ENCODE measurements at places on chromosomes 6 and 20.

DNA sequence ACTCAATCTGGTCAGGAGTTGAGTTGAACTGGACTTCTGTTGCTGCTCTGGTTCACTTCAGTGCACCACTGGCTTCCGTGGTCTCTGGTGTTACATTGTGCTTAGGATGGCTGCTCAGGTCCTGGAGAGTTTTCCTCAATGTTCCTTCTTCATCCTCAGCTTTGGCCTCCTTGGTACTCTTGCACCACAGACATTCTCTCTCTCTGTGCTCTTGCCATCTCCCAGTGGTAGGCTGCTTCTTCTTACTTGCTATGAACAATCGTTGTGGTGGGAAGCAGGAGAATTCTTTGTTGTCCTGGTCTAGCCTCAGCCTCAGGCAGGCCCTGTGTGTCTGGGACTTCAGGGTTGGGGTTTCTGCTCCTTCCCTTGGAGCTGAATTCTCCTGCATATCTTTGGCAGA is 14.5 kb upstream of the DUSP22 start:
- no peak for DNase-seq

DNA sequence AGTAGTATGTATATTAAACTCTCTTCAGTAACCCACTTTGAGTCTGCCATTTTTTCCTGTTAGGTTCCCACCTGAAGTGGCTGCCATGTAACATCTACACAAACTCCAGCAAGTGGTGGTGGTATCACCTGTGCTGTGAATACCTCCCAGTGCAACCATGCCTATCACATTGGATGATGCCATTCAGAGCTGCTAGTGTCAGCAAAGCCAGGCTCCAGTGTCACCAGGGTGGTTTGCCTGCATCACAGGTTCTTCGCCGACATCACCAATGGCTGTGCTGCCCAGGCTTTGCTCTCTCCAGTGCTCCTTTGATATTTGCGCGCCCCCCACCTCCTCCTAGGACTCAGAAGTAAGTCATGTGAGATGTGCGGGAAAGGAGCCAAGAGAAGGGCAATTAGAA is 162.6 kb upstream of the FOXA2 start:
- no peak for DNase-seq

DNA sequence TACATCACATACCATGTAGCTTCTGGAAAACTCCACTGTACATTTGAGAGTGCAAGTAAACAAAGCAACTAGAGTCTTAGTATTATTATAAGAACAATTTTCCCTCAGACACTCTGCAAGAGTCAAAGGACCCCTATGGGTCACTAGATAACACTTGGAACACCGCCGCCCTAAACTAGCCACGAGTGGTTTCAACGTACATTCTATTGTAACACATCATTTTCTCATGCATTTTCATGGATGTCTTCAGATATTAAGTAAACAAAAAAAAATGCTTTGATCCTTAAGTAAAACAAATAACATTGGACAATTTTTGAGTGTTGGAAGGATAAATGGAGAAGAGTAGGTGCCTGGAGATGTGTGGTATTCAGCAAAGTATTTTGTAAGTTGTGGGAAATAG is 3.2 kb upstream of the RNF146 start:
- DNase-seq = no peak

DNA sequence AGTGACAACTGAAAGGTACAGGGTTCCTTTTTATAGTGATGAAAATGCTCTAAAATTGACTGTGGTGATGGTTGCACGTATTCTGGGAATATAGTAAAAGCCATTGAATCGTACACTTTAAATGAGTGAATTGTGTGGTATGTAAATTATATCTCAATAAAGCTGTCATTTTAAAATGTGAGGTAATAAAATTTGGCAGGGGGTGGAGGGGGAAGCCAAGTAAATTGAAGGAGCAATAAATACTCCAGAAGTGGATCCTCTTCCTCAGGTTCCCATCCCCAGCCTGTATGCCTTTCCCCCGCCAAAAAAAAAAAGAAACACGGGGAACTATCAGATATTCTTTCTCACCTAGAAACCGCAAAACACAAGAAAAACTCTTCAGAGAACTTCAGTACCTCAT is 161.4 kb downstream of the MTFR2 start:
- DNase-seq = no peak

GRCh38 chr20:8778387-8778786 is 290.5 kb upstream of the PLCB4 start:
- no peak for DNase-seq

DNA sequence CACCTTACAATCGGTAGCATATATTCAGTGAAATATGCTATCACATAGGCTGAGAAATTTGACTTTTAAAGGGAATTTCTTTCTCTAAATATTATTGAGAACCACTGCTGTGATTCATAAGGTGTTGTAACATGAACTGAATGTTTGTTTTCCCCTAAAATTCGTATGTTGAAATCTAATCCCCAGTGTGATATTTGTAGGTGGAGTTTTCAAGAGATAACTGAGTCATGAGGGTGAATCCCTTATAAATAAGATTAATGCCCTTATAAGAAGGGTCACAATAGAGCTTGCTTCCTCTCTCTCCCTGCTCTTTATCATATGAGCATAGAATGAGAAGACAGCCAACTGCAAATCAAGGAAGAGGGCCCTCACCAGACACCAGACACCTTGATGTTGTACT is 64.8 kb downstream of the LMBRD1 start:
- DNase-seq = no peak

- no peak for DNase-seq
Measured at GRCh38 chr6:125054331-125054730, 92.1 kb downstream of the RNF217 start.

- no peak for DNase-seq
Measured at GRCh38 chr6:169215201-169215681, 38.4 kb downstream of the THBS2 start.

- DNase-seq = no peak
Measured at GRCh38 chr6:20686142-20686541, 151.9 kb downstream of the CDKAL1 start.

DNA sequence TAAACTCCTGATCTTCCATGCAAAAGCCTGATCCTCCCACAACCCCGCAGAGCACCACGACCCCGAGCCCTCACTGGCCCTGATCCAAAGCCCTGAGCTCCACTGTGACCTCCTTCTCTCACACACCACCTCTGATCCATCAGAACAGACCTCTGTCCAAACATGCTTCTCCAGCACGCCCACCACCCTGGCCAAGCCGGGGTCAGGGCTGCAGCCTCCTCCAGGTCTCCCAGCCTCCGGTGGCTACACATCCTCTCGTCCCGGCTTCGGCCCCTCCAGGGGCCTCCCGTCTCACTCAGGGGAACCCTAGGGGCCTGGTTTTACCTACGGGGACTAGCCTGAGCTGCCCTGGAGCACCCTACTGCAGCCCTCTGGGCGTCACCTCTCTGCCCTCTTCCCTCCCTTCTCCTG is 49.1 kb downstream of the FOXF2 start:
- DNase-seq = no peak

- DNase-seq = no peak
Measured at GRCh38 chr6:114735025-114735735, 392.4 kb upstream of the HS3ST5 start.

DNA sequence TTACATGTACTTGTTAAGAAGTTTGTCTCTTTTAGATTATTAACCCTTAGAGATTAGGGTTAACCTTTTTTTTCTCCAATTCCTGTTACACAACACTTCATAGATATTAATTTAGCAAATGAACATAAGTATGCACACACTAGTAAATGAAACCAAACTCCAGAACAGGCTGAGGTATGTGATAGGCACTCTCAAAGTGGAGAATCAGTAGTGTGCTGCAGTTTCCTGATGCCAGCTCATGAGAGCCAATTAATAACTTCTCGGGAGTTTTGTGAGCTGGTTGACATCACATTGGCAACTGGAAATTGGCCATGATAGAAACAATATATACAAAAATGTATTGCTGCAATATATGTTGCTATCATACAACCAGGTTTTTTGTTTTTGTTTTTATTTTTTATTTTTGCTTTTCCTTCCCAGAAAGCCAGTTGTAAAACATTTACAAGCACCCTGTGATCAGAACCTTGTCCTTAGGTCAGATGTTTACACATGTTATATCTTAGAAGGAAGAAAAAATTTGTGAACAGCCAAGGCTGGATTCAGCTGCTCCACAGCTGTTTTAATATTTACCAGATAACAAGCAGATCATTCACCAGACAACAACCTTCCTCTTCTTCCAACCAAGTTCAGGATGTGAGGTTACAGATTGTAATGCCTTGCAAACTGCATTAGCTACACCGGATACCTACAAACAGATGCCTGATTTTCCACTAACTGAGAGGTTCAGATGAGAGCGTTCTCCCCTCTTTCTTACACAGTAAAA is 42.4 kb upstream of the ECHDC1 start:
- DNase-seq = no peak

GRCh38 chr6:150622941-150623874 is 23.5 kb downstream of the PLEKHG1 start:
- no peak for DNase-seq

DNA sequence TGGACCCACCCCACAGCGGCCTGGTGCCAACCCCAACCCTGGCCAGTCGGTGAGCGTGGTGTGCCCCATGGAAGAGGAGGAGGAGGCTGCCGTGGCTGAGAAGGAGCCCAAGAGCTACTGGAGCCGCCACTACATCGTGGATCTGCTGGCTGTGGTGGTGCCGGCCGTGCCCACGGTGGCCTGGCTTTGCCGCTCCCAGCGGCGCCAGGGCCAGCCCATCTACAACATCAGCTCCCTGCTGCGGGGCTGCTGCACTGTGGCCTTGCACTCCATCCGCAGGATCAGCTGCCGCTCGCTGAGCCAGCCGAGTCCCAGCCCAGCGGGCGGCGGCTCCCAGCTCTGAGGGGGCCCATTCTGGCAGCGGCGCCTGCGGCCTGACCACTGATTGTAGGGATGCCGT is 23.2 kb downstream of the SDCBP2 start:
- no peak for DNase-seq

DNA sequence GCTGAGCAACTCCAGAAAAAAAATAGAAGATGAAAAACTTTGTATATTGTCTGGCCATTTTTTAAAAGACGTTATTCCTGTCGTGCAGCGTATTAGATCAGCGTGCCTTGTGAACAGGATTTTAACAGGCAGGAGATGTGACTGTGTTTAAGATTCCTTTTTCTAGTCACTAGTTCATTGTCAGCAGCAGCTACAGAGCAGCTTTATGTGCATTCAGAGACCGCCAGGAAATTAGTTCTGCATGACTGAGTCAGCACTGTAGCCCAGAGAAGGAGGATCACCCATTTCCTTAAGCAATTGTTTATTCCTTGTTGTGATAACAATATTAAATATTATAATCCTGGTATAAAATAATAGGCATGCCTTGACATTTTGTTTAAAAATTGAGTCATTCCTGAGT is 75.4 kb upstream of the ADGRB3 start:
- DNase-seq = no peak

- no peak for DNase-seq
Measured at GRCh38 chr6:169406804-169407203, 153.2 kb upstream of the THBS2 start.

- no peak for DNase-seq
Measured at GRCh38 chr20:1856424-1856823, 38.8 kb upstream of the SIRPA start.

DNA sequence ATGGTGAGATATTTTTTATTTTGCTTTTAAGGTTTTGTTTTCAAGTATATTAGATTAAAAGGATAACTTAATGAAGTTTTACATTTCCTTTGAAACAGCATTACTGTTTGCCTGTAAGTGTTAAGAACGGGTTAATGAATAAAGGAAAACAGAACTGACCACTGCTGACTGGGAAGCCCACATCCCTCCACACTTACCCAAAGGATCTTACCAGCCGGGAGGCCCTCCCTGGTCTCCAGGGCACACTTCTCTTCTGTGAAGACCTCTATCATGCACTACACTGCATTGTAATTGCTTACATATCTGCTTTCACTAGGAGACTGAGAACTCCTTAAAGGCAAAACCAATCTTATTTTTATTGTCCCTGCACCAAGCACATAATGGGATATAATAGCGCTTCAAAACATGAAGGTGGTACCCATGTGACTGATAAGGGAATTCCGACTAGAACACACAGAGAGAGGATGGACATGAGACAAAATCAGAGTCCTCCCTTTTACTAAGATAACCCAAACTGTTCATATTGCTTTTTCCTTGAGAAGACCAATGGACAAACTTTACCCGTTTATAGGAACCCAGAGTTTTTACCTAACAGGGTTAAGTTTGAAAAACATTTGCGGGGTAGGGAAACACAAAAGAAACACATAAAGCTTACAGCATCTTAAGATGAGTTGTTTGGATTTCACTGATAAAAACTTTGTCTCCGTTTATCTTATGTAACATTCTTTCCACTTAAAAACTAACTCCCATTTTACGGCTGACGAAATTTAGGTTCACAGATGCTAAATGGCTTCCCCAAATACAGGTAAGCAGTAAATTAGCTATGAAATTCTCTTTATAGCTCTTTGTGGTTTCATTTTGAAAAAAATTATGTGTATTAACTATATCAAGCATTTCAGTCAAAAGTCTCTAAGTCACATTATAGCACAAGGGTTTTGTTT is 8.7 kb downstream of the EZR start:
- no peak for DNase-seq

DNA sequence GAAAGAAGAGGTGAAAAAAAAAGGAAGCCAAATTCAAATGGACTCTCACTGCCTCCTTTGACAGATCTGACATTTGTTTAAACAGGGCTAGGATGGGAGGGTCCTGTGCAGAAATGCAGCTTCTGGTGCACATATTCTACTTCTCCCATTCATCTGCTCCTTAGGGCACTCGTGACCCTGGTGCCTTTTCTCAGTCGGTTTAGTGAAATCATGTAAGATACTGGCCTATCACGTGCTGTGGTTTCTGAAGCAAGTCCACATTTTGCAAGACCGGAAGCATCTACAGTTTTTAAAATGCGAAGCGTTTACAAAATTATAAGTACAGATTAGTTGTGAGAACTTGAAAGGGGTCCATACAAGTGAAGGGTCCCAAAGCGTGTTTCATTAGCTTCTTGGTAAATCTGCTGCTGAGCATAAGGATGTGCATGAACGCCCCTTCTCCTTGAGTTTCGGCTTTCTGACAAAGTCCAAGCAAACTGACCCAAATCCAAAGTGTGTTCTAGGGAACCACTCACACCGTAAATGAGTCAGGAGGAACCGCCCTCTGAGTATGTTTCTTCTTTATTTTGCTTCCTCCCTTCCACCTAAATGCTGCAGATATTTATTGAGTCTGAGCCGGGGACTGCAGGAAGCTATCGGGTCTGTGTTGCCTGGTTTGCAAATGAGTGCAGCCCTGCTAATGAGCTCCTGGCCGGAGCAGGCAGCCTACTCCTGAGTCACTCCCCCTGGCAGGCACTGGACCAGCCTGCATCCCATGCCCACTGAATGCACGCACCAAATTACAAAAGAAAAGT is 323.8 kb upstream of the JARID2 start:
- no peak for DNase-seq

DNA sequence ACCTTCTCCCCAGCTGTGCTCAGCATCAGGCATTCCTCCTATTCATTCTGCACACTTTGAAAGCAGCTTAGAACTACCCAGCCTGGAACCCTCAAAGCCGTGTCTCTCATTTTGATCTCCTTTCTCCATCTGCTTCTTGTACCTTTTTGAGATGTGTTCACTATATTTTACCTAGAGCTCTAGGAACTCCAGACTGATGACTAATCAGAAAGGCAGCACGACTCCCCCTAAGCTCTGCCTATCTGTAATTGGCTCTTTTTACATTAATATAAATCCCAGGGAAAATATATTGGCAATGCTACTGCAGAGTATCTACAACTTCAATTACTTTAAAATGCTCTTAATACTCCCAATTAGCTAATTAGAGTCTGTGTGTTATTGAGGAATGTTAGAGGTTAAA is 671.5 kb downstream of the CBLN4 start:
- DNase-seq = no peak

- DNase-seq = no peak
Measured at GRCh38 chr6:100135977-100136376, 142.0 kb upstream of the MCHR2 start.

GRCh38 chr6:36023996-36024795 is at the start of gene SLC26A8:
Gene SLC26A8, minus strand, starts transcription at chr6:36024641. Its CDS starts 4,934 bp downstream, at chr6:36019707.
- peak; percentile 9 for DNase-seq

- DNase-seq = no peak
Measured at GRCh38 chr6:36493859-36494258, 51.1 kb downstream of the KCTD20 start.

Data from thyroid gland (tissue), 4 donors.